ENCODE measurements at places on chromosomes 12 and 14.

DNA sequence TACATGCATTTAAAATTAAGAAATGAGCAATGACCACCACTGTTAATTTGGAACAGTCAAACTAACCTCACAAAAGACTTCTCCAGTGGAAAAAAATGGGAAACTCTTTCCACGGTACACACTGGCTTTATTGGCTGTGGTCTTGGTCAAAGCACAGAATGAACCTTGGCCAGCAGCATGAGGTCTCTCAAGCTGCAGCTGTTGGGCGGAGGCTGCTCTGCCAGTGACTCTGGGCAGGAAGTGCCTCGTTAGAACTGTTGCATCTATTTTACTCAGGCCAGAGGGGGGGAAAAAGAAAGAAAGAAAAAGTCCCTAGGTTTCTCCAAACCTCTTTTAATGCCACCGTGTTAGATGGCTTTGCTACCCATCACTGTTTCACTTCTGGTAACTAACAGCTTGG is 279.8 kb upstream of the DIO2 start:
- DNase-seq: no peak

DNA sequence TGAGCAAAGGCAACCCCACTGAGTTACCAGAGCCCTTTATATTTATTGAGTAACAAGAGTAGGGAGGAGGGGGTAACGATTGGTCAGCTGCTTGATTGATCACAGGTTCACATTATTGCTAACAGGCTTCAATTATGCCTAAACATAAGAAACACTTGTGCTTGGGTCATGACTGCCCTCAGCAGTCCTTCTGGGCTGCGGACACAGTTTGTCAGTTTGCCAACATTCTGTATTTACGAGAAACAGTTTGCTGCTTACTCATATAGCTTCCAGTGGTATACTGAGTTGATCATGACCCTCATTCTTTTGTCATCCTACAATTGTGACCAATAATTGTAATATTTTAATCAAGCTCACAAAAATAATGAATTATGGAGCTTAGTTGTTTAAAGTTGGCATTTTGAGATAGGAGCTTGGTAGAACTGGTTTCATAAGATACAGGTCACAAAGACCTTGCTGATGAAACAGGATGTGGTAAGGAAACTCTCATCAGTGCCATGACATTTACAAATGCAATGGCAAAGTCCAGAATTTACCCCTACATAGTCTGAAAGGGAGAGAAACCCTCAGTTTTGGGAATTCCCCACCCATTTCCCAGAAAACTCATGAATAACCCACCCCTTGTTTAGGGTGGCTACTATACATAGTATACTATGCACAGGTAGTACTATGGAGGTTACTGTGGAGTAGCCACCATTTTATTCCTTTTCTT is 1421.0 kb upstream of the FLRT2 start:
- no peak for DNase-seq

DNA sequence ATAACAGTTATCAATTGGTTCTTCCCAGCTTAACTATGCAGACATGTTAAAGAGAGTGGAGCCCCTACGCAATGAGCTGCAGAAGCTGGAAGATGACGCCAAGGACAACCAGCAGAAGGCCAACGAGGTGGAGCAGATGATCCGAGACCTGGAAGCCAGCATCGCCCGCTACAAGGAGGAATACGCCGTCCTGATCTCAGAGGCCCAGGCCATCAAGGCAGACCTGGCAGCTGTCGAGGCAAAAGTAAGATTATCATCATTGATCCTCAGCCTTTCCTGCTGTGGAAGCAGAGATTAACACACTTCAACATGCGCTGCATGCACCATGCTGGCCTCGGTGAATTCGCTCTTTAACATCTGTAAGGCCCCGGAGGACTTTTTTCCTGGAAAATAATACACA is 53.6 kb downstream of the HSP90AA1 start:
- DNase-seq: no peak

- DNase-seq: no peak
These were observed 209.1 kb downstream of the FOXN3 start for GRCh38 chr14:89207925-89208328.

DNA sequence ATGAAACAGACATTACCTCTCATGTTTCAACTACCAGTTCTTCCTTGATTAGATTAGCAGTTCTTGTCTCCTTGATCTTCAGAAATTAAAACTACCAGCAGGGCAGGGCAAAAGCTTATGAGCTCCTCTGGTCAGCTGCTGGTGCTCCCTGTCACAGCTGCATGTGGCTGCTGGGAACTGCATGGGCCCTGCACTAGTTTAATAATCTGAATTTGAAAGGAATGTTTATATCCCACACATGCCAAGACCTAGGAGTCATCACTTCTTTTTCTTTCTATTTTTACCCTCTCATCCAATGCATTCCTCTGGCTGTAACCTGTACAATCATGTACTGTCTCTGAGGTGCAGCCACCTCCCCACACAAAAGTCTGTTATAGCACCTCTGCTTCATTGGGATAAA is 73.9 kb downstream of the ARMH4 start:
- no peak for DNase-seq

GRCh38 chr14:64718762-64719161 is 14.5 kb downstream of the PLEKHG3 start:
- no peak for DNase-seq

- no peak for DNase-seq
These were observed 25.2 kb upstream of the NTN4 start for GRCh38 chr12:95815632-95816212.

DNA sequence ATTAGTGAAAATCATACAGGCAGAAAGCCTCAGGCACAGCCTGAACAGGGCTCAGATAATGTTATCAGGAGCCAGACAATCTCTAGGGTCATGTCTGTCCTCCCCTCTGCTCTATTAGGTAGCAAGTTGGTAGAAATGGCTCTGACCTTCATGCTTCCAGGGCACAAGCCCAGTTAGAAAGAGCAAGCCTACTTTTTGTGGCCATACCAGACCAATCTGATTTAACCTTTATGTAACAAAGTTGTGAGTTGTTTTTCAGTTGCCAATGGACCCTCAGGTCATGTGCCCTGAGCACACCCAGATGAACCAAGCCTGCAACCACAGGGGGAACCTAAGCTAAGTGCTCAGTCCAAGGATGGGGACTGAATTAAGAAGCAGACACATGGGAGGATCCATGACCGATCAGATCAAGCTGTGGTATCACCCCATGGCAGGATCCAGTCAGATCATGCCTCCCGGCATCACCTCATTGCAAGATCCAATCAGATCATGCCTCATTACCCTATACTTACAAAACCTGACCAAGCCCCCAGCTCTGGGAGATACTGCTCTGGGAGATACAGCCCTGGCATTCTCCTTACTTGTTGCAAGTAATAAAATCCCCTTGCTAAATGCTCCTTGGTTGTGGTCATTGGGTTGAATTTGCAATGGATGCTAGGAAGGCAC is 18.8 kb upstream of the HIGD1C start:
- DNase-seq: no peak

GRCh38 chr12:112456029-112456428 is 37.3 kb downstream of the PTPN11 start:
- DNase-seq: no peak

- DNase-seq: peak; percentile 21
These were observed 92.4 kb upstream of the PKP2 start for GRCh38 chr12:32988982-32989381.

GRCh38 chr14:99395909-99396530 is 84.6 kb downstream of the SETD3 start:
- DNase-seq: no peak

GRCh38 chr12:15020156-15020555 is 47.3 kb downstream of the PDE6H start:
- no peak for DNase-seq

- no peak for DNase-seq
These were observed 1104.7 kb downstream of the SLC6A15 start for GRCh38 chr12:83807871-83808270.

- no peak for DNase-seq
These were observed 1.5 kb upstream of the KRT1 start for GRCh38 chr12:52681526-52682380.

- DNase-seq: peak; percentile 6
These were observed 28.5 kb upstream of the MYBPC1 start for GRCh38 chr12:101566318-101566717.

GRCh38 chr12:22529281-22530060 is 14.9 kb downstream of the C2CD5 start:
- peak; percentile 33 for DNase-seq

DNA sequence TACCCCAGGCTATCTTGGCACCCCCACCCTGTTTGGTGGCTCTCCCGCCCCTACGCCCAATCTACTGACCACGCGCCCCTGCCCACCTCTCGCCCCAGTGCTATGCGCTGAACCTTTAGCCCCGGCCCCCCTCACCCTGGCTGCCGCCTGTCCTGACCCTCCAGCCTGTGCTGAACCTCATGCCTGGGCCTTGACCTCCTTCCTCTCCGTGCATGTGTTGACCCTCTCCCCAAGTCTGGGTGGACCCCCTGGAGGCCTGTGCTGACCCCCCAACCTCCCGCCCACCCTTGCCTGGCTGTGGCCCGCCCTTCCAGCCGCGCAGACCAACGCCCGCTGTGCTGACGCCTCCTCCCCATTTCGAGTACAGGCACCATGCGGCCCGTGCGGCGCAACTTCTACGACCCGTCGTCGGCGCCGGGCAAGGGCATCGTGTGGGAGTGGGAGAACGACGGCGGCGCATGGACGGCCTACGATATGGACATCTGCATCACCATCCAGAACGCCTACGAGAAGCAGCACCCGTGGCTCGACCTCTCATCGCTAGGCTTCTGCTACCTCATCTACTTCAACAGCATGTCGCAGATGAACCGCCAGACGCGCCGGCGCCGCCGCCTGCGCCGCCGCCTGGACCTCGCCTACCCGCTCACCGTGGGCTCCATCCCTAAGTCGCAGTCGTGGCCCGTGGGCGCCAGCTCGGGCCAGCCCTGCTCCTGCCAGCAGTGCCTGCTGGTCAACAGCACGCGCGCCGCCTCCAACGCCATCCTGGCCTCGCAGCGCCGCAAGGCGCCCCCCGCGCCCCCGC is 20.7 kb downstream of the DTX1 start:
- DNase-seq: peak; percentile 34

GRCh38 chr14:68723808-68724268 is 69.0 kb downstream of the ZFP36L1 start:
- no peak for DNase-seq

DNA sequence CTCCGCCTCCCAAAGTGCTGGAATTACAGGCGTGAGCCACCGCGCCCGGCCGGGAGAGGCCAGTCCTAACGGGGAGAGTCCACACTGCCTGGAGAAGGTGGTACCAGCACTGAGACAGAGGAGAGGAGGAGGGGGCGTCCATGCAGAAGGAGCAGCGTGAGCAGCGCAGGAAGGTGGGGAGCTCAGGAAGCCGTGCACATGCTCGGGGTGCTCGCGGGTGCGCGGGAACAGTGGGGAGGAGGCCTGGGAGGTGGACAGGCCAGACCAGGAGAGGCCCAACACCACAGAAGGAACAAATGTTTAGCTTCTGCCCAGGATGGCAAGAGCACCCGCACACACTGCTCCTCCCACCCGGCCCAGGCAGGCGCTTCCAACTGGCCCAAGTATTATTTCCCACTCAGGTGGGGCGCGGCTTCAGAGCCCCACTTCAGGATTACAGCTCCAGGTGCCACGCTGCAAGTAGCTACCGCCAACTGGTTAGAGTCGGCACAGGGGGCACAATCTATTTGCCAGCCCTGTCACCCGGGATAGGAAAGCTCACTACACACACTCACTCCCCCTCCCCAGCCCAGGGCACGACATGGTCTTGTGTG is 80.8 kb upstream of the BCL11B start:
- DNase-seq: no peak

GRCh38 chr14:61877035-61877390 is 114.8 kb downstream of the SNAPC1 start:
- no peak for DNase-seq

GRCh38 chr12:3099146-3099545 is 22.0 kb downstream of the TSPAN9 start:
- no peak for DNase-seq

DNA sequence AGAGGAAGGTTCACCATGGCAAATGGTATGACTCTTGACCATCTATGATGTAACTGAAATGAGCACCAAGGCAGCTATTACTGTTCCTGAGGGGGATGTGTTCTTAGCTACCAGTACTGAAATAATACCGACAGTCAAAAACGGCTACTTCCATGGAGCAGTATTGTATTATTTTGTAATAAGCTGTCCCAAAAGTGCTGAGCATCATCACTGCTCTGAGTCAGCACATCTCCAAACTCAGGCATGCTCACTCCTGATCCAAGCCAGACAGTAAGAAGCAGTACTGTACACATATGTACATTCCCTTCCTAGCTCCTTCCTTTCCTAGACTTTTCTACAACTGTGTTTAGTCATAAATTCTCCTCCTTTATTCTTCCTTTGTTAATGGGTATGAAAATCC is 8.6 kb downstream of the VTI1B start:
- no peak for DNase-seq
